ENCODE measurements at places on chromosomes 4 and X.

DNA sequence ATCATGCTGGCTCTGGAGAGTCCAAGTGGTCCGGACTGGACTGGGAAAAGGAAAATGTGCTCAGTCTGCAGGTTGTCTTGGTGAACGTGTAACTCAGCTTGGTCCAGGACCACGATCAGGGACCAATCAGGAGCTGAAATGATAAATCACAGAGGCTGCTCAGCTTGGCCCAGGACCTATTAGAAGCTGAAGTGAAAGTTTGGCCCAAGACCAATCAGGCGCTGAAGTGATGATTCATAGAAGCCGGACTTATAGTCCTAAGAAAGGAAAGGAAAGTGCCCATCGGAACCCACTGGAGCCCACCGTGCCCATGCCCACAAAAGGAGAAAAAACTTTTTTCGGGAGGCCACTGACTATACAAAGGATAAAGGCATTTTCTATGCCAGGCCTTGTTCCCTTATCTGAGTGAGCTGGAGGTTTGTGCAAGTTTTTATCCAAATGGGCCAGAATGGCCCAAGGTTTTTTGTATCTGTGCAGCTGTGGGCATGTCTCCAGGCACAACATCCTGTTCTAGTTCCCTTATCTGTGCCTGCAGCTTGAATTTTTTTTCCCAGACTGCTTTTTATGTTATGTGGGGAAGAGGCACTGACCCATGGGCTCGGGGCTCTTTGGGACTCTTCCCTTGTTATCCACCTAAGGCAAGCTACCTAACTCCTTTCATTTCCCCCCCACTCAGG is 194.4 kb downstream of the FAM133A start:
- DNase-seq: no peak

DNA sequence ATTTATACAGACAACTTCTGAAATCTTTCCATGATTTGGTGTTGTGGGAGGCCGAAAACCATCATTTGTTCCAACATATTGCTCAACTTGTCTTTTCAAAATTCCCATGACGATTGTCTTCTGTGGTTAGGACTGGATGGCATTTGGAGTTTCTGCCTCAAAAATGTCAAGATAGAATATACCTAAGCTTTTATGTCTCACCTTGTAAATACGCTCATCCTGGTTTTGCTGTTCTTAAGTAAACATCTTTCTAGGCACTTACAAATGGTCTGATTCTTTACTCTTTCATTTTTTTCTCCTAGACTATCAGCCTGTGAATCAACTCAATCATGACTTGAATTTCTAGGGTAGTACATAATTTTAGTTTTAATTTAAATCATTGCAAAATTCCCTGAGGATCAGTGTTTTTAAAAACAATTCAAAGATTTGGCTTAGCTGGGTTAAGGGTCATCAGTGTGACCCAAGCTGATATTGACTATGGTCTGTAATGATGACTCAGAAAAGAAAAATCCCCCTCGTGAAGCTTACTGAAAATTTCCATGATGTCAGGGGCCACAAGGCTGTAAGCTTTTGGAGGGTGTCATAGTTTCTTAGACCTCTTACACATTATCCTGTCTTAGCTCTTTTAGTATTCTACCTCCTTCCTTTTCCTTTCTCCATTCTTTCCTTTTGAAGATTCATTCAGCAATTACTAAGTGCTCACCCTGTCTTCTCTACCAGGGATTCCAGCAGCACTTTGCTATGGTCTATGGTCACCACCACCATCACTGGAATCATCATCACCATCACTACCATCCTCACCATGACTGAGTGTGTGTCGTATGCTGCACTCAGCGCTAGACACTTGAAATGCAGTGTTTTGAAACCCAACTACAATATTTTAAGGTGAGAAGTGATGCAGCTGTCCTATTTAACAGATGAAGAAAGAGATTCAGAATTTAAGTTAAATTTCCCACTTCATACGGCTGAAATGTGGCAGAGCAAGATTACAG is 124.4 kb downstream of the CPE start:
- no peak for DNase-seq

DNA sequence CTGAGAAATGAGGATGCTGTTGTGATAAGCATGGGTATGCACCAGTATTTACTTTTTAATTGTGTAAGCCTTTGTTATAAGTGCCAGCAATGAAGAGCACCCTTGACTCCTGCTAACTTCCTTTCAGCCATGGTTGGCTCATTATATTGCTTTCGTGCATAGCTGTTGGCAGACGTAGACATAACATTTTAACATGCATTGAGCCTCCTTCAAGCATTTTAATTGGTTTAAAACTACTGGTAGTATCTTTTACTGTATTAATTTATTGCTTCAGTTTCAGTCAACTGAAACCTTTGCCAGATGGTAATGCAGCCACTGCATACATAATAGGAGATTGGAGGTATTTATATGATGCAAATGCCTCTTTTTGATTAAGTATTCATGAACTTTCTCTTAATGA is 1285.4 kb downstream of the PCDH18 start:
- no peak for DNase-seq

DNA sequence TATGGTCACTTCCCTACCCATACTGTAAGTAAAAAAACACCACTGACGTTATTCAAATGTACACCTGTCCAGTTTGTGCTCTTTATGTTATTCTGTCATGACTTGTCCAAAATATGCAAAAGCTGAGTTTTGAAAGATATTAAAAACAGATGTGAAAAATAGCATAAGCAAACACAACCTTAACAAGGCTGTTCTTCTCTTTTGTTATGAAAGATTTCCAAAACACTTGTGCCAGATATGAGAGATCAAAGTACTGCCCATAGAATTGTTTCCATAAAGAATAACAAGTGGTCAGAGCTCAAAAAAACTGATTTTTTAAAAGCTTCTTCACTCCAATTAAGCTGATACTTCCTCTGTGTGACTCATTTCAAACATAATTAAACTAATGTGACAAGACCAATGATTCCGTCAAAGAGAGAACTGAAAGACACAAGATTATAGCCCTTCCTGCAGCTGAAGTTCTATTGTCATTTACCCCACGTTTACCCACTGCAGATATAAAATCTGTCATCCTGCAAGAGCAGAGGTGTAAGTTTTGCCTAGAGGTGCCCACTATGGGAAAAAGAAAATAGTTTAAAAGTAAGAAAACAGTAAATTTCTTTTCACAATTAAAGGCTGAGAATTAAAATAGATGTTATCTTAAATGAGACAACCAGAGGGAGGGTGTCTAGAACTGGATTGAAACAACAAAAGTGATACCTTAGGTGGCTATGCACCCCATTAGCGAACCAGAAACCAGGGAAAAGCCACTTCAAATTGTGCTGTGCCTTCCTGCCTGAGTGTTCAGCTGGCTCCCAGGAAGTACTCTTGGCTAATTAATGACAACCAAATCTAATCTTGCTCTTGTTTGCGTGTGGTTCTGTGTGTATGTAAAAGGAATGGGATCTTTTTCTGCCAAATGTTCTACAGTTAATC is 30.1 kb downstream of the RASSF6 start:
- no peak for DNase-seq

DNA sequence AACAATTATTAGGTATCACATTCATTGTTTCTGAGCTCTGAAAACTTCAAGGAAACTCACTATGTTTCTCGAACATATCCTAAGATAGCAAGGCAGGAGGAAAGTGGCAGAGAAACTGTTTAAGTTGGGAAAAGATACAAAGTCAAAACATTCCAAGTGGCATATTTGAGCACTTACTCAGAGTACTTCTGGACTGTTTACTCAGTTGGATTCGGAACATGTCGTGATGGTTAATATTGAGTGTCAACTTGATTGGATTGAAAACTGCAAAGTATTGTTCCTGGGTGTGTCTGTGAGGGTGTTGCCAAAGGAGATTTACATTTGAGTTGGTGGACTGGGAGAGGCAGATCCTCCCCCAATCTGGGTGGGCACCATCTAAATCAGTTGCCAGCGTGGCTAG is 298.3 kb downstream of the IL1RAPL2 start:
- DNase-seq: no peak

GRCh38 chr4:87445964-87446363 is 23.6 kb downstream of the NUDT9 start:
- DNase-seq: no peak

- DNase-seq: no peak
These were observed 29.7 kb upstream of the SLC25A4 start for GRCh38 chr4:185113340-185113739.

DNA sequence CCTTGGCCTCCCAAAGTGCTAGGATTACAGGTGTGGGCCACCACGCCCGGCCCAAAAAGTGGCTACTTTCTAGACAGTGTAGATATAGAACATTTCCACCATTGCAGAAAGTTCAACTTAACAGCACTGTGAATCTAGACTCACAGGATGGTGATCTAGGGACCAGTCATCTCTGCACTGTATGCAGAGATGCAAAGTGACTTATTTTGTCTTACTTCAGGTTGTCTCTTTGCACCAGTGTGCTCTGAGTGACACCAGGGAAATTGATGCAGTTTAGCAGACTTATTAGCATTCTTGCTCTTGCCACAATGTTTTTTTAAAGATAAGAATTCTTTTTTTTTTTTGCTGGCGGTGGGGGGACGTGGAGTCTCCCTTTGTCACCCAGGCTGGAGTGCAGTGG is 12.8 kb upstream of the FOXO4 start:
- DNase-seq: no peak

GRCh38 chrX:16993791-16994318 is 47.4 kb downstream of the REPS2 start:
- DNase-seq: no peak

DNA sequence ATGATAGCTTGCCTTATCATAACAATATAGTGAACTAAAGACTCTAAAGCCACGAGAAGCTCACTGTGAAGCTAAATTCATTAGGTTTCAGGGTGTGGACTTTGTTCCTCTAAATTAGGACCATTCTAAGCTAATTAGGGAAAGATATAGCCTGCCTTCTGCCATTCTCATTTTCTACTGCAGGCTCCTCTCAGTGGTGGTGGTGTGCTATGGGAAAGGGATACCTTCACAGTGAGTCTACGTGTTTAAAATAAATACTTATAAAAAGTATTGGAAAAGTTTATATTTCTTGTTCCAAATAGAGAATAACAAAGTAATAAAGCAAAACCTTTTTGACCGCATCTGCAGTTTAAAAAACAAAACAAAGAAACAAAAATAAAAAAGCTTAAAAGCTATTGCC is 327.7 kb downstream of the PAPSS1 start:
- DNase-seq: no peak

GRCh38 chr4:55364691-55365344 is 18.8 kb downstream of the SRD5A3 start:
- DNase-seq: no peak

DNA sequence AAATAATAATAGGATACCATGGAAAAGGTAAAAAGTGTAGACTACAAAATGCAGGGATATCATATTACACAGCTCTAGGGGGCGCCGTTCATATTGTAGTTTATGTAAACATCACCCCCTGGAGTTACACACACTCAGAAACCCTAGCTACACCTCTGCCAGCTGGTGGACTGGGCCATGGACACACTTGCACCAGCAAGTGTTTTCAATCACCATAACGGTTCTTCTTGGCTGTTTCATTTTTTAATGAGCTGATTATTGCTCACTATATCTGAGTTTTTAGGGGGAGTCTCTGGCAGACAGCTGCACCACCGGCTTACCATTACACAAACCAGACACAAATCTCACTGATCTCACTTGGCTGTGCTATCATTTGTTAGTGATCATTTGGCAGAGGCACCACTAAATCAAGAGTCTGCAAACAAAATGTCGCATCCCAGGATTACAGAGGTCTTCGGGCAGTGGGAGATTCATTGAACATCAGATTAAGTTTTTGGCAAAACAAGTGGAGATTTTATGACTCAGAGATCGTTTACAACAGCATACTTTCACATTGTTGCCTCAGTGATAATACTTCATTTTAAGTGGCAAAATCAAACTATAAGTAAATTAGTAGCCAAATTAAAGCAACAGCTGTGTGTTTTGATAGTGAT is 185.7 kb downstream of the UNC5C start:
- DNase-seq: no peak

GRCh38 chrX:10741003-10741402 is 120.6 kb upstream of the MID1 start:
- no peak for DNase-seq

DNA sequence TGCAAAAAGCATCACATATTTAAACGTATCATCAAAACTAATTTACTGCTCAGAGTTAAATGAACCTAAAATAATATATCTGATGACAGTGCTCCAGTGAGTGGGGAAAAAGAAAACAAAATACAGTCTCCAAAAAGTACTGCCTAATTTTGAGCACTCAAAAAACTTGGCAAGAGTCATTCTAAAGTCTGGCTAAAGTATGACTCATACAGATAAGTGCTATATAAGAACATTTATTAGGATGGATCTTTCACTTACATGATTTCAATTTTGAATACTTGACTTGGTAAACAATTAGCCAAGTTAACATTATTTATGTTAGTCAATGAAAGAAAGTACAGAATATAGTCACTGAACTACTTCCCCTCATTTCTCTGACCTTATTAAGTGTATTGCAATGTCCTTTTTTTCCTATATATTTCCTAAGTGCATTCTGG is 27.2 kb downstream of the FBXO8 start:
- no peak for DNase-seq

DNA sequence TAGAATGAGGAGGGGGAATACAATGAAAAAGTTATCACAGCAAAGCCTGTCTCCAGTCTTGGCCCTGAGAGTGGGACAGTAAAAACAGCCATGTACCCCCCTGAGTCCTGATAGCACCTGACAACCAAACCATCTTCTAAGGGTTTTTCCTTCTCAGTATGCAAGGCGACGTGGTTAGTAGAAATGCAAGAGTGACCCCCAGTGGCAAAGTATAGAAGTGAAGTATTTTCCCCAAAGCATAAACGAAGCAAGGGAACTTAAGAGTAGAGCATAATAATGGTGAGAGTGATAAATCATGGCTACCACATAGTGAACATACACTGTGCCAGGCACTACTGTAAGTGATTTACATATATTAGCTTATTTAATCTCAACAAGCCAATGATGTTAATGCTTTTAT is 52.8 kb downstream of the FAM47C start:
- DNase-seq: no peak

DNA sequence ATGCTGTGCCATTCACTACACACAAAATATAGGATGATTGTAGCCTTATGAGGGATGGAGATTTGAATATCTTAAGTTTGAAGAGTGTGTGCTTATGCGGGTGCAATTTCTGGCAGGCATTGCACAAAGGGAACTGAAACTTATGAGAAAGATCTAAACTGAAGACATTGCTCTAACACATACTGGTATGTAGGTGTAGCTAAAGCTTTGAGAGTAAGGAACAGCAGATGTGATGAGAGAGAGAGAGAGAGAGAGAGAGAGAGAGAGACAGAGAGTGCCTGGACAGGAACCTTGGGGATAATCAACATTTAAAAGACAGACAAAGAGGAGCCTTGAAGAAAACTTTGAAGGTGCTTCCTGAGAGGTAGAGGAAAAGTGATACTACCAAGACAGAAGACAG is 379.7 kb downstream of the SPRY1 start:
- no peak for DNase-seq

DNA sequence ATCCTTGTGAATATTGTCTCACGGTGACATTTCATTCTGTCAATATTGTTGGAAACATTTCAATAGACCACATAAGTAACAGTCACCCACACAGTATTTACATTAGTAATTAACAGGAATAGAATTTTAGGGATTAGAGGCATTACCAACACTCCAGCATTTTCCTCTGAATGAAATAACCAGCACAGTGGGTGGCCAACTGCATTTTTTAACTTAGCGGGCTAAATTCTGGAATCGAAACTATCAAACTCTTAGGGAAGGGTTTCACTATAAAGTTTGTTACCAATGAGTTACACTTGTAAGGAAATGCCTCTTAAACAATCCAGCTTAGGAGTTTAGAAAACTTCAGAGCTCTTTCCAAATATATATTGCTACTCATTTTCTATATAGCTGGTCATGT is 403.0 kb downstream of the ADGRL3 start:
- no peak for DNase-seq

- DNase-seq: no peak
These were observed 23.4 kb upstream of the SLC10A7 start for GRCh38 chr4:146545102-146545501.

GRCh38 chr4:73037057-73037456 is 32.5 kb downstream of the COX18 start:
- DNase-seq: no peak
